ENCODE measurements at places on chromosomes 5 and 9.
A peak's percentile ranks its signal among the peaks of the same experiment; 100 is the strongest.

DNA sequence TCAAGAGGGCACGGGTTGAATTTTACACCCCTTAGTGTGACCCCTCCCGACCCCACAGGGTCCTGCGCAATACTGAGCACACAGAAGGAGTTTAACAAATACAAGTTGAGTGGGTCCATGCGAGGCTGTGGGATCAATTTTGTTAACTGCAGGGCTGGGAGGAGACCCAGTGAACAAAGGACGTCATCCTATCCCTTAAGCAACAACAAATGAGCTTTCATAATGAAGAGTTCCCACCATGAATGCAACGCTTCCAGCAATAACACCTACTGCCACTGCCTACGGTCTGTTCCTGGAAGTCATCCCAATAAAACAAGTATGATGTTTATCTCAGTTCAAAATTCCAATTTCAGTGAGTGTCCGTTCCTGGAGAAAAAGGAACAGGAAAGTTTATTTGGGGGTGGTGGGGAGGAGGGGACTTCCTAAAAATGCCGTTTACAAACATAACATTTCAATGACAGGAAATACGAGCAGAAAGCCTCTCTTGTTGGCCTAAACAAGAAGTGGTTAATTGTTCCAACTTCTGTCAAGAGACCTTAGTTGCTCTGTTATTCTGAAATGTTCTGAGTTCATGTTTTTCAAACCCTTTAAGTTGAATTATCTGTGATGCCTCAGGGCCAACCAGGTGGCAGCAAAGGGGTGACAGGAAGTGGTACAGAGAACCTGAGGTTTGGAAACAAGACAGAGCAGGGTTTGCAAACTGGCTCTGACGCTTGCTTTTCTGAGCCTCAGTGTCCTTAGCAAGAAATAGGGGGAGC, 65.8 kb upstream of the PLPP6 start:
- no peak for DNase-seq

DNA sequence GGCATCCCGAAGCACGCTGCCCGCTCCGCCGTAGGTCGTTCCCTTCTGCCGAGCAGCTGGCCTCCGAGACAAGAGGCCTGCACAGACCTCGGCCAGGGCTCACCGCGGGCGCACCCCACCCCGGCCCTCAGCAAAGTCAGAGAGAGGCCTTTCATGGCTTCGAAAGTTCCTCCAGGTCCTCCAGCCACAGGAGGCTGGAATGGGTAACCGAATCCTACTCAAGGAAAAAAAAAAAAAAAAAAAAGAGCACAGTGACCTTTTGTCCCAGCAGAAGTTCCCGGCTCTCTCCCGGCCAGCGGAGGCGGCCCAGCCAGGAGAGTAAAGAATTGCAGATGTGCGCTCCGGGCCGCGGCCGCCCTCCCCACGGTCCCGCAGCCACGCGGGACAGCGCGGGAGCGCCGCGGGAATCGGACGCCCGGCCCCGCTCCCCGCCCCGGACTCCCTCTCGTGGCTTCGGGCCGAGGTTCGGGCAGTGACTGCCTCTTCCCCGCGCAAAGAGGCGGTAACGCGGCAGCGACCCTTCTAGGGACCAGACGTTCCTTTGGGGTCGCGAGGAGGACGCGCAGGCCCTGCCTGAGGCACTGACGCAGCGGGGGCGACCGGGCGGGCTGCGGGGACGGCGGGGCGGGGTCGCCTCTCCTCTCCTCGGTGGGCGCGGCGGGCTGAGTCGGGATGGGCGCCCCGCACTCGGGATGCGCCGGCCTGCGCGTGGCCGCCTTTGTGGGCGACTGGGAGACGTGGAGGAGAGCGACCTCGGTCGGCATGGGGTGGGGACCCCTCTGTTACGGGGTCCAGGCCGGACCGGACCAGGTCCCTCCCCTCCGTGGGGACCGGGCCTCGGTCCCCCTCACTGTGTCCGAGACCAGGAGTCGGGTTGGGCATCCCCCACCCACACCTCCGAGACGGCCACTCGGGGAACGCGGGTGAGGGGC, 754 bp downstream of the GFPT2 start:
- peak; percentile 44 for DNase-seq

DNA sequence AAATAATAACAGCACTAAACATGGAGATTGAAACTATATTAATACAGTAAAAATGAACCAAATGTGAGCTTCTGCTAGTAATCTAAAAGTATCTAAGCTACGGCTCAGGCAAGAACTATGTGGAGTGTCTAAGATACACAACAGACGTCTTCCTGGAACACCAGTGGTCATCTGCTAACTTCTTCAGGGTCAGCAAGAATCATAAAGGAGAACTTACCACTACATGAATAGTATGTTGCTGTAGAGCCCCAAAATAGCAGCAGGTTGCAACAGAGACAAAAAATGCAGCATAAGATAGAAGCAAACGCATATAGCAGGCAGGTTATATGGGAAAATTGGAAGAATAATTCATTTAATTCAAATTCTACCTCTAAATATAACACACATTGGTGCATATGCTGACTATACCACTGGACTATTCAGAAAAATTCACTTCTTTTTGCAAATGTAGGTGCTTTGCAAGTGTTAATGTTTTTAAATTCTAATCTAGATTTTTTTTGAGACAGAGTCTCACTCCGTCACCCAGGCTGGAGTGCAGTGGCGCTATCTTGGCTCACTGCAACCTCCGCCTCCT, 27.1 kb downstream of the DCTN4 start:
- no peak for DNase-seq

DNA sequence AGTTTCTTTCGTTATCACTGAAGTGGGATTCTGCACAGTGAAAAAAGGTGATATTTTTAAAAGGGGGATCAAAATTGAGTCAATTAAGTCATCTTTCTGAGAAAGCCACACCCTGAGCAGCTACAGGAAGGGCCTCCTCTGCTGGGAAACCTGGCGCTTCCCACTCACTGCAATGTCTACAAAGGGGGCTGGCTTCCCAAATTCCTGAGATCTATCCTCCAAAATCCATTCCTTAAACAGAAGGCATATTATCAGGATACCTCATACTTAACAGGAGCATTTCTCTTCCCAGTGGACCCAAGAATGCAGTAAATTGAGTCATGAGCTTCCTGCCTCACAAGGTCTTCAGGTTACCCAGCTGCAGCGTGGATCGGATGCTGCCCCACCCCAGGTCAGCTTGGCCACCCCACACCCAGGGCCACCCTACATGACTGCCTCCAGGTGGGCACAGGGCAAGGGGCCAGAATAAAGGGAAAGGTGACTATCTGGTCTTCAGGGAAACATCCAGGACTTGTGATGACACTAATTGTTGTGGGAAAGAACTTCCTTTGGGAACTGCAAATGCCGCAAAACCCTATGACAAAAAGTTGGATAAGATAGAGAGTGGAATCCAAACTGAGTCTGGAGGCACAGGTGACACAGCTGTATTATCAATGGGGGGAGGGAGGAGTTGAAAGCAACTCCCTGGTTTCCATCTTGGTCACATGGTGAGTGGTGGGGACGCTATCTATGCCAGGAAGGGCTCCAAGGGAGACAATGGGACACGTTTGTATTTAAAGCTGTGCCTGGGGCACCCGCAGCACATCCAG, 42.3 kb downstream of the ROR2 start:
- no peak for DNase-seq

DNA sequence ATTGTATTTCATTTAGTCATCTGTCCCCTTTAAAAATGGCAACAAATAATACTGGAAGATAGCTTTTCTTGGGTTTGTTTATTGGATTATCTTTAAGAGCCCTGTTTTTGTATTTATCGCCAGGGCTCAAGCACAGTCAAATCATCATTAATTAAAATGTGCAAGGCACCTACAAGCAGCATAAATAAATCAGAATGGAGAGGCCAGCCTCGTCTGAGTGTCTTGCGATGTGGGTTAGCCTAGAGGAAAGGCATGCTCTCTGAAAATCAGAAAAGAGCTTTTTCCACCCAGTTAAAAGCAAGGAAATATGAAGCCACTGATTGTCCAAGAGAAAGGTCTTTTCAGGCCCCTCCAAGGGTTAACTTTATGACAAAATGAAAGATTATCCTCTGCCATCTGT, 31.8 kb downstream of the ZFAND5 start:
- DNase-seq, result no peak
